GM23248 (cell line): ENCODE measurements at places on chromosomes 4 and X.

GRCh38 chr4:94595880-94596483 is 144.2 kb downstream of the PDLIM5 start:
- DNase-seq, result peak; percentile 74

- DNase-seq, result peak; percentile 36
Observed at GRCh38 chrX:45596188-45596808, 395.6 kb upstream of the DIPK2B start.

DNA sequence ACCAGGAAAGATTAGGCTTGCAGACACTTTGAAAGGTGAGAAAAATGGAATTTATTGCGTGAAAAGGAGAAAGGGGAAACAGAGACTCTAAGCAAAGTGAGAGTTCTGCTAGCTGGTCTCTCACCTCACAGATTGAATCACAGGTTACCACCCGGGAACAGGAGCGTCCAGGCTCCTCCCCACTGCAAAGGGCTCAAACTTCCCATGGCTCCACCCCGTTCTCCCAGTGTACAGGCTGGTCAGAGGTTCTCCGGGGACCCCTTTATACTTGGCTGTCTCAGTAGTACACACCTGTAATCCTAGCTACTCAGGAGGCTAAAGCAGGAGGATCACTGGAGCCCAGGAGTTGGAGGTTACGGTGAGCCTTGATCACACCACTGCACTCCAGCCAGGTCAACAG is 44.0 kb upstream of the ABCG2 start:
- DNase-seq, result no peak

DNA sequence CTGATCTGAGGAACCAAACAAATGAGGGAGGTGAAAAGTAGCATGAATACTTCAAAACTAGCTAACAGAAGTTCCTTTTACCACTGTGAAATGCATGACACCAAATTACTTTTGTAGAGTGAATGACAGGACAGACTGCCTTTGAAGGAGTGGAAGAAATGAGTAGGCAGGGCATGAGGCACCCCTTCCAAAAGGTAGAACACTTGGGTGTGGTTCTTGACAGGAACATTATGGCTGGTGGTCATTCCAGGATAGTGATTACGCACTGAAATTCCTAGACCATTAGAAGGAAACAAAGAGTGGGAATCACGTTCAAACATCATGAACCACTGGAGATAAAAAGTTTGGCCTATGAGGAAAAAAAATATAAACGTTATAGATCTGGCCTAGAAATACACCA is 4.9 kb downstream of the HUWE1 start:
- peak; percentile 53 for DNase-seq

- no peak for DNase-seq
Observed at GRCh38 chr4:148333265-148333664, 108.9 kb downstream of the NR3C2 start.
